Stimulated activated CD4-positive, alpha-beta T cell treated with anti-CD3 and anti-CD28 coated beads, TNF-alpha, amount 100 ng/mL, for 24 hours (primary cell): ENCODE measurements at places on chromosomes 4 and X.
A peak's percentile ranks its signal among the peaks of the same experiment; 100 is the strongest.

GRCh38 chr4:14452001-14452400, 550.3 kb upstream of the CPEB2 start:
- no peak for DNase-seq

GRCh38 chrX:109830704-109831206, 97.7 kb upstream of the ACSL4 start:
- DNase-seq: no peak

GRCh38 chrX:8484360-8484949, 19.8 kb downstream of the VCX3B start:
- DNase-seq: no peak

- no peak for DNase-seq
Measured at GRCh38 chr4:74886484-74886883, 46.4 kb upstream of the PARM1 start.

DNA sequence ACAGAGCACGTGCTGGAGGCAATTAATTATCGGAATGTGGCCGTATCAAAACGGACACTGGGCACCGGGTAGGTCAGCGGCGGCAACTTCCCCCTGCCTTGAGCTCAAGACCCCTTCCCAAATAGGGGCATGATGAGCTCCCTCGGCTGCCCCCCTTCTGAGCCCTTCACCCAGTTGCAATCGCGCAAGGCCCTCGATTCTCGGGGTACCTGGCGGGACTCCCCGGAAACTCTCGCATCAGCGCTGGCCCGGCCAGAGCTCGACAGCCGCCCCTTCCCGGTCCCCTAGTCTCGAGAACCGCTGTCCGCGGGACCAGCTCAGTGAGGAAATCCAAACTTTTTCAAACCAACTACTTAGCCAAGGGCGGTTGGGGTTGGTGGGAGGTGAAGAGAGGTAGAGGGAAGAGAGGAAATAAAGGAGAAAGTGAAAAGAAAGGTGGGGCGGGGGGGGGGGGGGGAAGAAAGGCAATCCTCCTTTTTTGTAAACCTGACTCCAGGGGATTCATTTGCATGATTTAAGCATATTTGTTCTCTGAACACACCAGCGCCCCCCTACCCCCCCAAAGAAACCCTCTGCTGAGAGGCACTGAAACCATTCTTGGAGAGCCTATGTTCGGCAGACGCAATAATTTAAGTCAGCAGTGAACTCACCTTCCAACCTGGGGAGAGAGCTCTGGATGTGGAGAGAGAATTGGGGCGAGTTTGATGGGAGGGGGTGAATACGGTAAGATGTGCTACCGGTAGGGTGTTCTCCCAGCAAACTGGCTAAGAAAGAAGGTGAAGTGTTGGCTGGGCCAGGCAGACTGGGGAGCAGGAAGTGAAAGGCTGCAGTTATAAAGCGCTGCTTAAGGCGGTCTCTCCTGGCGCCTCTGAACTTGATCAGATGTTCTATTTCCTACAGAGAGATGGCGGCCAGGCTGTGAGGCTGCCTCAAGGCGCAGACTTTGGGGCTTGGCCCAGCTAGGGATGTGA, 2.0 kb upstream of the ZIC3 start:
- no peak for DNase-seq

- no peak for DNase-seq
Measured at GRCh38 chr4:162891788-162892707, 274.6 kb downstream of the NAF1 start.

- no peak for DNase-seq
Measured at GRCh38 chr4:112284166-112284565, 1.5 kb downstream of the TIFA start.

DNA sequence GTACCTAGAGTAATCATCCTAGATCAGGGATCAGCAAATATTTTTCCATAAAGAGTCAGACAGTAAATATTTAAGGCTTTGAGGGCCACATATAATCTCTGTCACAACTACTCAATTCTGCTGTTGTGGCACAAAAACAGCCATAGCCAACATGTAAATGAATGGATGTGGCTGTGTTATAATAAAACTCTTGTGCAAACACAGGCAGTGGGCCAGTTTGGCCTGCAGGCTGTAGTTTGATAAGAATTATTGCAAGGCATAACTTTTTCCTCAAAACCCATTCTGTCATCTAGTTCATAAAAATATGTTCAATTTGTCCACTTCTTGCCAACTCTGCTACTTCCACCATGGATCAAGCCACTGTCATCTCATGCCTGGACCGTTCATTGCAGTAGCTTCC, 39.4 kb upstream of the SHROOM4 start:
- no peak for DNase-seq

DNA sequence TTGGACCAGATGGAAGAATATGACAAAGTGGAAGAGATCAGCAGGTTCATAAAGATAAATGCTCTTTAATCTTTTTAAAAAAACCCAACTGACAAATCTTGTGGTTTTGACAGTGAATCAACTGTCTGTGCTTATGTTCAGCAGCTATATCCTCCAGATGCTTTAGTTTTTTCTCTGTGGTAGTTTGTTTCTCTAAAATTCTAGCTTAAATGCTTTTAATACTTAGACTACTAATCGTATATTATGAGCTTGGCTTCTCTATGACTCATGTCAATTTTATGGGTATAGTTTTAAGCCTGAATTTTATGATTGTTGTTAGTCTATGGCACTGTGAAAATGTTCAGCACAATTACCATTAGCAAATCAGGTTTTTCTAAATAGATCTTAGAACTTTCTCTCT, 12.9 kb downstream of the HHIP start:
- no peak for DNase-seq

GRCh38 chr4:187139141-187139540, 415.5 kb upstream of the FAT1 start:
- no peak for DNase-seq

- DNase-seq: no peak
Measured at GRCh38 chr4:79141530-79141929, 184.3 kb downstream of the NAA11 start.

GRCh38 chr4:95091272-95091671, 333.5 kb downstream of the BMPR1B start:
- DNase-seq: no peak

- no peak for DNase-seq
Measured at GRCh38 chr4:182306792-182307507, 63.7 kb downstream of the TENM3 start.

GRCh38 chr4:119861731-119862130, 204.9 kb downstream of the MAD2L1 start:
- no peak for DNase-seq

DNA sequence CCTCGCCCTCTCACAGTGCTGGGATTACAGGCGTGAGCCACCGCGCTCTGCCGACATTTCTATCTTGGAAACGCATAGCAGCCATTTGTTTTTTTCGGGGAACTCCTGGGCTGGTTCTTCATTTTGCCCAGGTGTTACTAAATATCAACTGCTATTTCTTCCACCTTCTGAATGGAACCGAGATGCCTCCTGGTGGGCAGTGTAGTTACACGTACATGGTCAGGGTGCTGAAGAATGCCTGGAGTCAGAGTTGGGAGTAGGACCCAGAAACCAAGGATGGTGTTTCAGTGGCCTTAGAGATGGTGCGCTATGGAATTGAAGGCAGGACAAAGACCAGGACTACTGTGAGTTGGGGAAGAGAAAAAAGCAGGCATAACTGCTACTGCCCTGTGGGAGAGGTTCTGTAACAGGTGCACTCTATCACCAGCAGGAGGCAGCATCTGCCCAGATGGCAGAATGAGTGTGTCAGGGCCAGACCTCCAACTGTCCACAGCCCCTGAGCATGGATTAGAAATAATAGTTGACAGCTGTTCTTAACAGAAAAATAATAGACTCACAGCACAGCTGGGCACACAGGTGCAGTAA, 81.7 kb downstream of the ZC4H2 start:
- DNase-seq: peak; percentile 21

DNA sequence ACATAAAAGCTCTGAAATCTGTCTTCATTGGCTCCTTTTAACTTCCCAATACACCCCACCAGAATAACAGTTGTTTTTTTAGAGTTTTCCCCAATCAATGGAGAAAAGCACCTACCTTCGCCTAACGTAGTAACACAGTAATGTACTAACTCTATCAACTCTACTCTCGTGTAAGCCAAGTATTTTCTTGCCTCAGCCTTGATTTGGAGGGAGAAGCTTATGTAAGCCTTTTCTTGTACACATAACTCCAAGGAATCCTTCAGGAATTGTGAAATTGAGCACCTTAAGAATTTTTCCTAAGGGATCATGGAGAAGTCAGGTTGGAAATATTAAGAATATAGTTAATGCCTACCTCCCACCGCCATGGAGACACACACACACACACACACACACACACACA, 181.2 kb downstream of the RAPGEF2 start:
- DNase-seq: no peak

- no peak for DNase-seq
Measured at GRCh38 chr4:79857811-79858210, 215.2 kb downstream of the ANTXR2 start.

DNA sequence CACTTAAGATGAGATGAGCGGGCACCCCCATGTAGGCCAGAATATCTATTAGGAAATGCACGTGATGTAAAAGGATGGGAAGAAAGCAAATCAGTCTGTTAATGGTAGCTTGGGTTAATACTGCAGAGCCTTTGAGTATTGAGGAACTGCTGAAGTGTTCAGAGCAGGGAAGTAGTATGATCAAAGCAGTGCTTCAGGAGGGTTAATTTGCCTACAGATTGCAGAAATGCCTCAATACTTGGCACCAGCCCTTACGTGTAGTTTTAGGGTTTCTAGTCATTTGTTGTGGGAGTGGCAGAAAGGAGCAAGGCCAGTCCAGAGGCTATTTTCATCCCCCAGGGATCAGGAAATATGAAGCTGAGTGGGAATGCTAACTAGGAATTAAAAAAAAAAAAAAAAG, 19.7 kb downstream of the ZFX start:
- DNase-seq: no peak

DNA sequence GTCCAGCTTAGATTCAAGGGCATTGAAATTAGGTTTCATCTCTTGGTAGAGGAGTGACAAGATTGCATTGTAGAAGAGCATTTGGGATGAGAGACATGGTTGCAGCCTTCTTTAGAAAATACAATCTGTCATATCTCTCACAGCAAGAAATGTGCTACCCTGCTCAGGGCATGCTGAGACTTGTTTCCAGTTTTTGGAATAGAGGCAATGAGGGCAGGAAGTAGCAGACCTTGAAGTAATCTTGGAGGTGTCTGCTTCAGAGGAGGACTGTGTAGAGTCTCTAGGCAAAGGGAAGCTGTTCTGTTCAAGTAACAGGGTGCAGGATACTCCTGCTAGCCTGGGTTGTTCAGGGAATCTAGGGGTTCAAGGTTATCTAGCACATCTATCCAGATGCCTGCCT, 116.1 kb upstream of the ZNF827 start:
- no peak for DNase-seq

DNA sequence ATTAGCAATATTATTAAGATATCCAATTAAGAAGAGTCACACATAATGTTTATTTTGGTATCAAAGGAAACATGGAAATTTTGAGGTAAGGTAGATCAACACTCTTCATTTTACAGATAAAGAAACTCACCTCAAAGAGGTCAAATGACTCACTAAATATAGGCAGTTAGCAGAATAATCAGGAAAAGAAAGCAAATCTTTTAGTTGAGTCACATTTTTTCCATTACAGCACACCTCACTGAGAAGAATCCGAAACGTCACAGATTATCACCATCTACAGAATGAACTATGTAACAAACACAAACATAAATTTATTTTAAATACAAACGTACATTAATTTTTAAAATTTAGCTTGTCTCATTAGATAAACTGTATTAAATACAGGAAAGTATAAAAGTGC, 70.1 kb downstream of the TMEM47 start:
- no peak for DNase-seq

DNA sequence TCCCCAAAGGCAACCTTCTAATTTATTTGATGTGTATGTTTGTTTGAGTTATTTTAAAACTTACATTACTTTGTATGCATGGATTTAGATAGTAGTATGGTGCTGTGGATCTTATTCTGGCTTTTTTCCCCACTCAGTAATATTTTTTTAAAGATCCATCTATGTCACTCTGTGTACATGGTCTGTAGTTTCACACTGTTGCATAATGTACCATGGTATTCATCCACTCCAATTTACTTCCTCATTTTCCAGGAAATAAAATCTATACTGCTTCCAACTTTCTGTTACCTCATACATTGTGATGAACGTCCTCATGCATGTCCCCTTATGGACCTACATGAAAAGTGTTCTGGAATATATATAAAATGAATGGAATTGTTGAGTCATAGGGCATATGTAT, 17.6 kb downstream of the ARMCX2 start:
- no peak for DNase-seq

GRCh38 chrX:38993500-38993899, 192.2 kb downstream of the MID1IP1 start:
- DNase-seq: no peak

DNA sequence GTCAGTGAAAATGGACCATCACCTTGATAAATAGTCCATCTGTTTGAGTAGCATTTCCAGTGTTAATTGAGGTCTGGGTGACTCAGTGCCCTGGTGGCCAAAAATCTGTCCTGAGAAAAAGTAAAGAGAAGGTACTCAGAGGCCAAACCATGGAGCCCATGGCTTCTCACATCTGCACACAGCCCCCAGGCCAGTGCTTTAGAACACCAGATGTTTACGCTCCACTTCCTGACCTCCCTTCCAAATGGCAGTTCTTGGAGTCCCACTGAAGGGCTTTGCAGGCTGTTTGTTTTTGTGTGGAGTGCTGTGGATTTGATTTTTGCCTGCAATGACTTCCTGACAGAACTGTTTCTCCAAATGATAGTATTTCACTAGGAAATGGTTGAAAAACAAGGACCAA, 60.2 kb upstream of the GPC4 start:
- no peak for DNase-seq

DNA sequence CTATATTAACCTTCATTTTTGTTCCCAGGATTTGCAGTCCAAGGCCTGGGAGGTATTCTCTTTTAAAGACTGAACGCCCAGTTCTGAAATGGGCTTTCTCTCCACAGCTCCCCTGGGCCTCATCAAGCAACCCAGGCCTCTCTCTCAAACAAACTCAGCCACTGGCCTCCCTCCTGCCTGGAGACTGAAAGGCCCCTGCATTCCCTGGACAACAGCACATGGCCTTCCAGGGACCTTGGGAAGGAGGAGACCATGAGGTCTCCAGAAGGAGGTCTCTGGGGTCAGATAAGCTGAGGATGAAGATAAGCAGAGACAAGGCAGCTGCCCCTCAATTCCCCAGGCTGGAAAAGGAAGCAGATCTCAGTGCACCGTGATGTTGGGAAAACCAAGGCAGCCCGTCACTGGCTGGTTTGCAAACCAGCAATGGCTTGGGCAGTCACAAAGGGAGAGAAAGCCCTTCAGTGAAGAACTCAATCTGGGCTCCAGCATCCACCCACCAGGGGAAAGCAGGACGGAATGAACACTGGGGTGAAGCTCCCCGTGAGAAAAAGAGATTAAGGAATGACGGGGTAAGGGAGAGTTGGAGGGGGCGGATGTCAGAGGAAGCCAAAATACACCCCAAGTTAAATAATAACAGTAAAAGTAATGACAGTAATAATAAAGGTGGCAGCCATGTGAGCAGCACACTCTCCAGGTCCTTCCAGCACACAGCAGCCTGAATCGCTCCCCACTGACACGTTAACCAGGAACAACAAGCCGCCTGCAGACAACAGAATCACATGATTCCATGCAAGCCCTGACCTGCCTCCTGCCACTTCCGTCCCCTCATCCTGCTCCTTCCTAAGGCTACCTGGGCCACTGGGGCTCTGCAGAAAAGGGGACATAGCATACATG, 22.3 kb downstream of the AMOT start:
- no peak for DNase-seq
